Suprapubic skin (tissue), 4 donors: ENCODE measurements at places on chromosomes 1 and 21. TPM values are rescaled to one million over a fixed set of nuclear protein-coding genes. Genes with fewer than 3 reads are reported as not detected.

Gene HTR6
- not detected for total RNA-seq

Gene JAM2
- 2.3 TPM for total RNA-seq

Gene RNU1-2
- total RNA-seq: under 0.01 TPM

Gene DENND2C
- total RNA-seq: 33.6 TPM

Gene BMP8B
- total RNA-seq: 2.0 TPM

Gene TMIGD3
- total RNA-seq: not detected

Gene A3GALT2
- total RNA-seq: not detected

Gene MRPS21
- 40.4 TPM for total RNA-seq

Gene ZNF593OS
- not detected for total RNA-seq

Gene FCAMR
- not detected for total RNA-seq

DNA sequence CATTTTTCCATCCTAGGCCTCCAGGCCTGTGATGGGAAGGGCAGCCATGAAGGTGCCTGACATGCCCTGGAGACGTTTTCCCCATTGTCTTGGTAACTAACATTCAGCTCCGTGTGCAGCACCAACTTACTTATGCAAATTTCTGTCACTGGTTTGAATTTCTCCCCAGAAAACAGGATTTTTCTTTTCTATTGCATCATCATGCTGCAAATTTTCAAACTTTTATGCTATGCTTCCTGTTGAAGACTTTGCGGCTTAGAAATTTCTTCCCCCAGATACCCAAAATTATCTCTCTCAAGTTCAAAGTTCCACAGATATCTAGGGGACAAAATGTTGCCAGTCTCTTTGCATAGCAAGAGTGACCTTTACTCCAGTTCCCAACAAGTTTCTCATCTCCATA is 25.2 kb upstream of the SELE start:
- DNase-seq: no peak

DNA sequence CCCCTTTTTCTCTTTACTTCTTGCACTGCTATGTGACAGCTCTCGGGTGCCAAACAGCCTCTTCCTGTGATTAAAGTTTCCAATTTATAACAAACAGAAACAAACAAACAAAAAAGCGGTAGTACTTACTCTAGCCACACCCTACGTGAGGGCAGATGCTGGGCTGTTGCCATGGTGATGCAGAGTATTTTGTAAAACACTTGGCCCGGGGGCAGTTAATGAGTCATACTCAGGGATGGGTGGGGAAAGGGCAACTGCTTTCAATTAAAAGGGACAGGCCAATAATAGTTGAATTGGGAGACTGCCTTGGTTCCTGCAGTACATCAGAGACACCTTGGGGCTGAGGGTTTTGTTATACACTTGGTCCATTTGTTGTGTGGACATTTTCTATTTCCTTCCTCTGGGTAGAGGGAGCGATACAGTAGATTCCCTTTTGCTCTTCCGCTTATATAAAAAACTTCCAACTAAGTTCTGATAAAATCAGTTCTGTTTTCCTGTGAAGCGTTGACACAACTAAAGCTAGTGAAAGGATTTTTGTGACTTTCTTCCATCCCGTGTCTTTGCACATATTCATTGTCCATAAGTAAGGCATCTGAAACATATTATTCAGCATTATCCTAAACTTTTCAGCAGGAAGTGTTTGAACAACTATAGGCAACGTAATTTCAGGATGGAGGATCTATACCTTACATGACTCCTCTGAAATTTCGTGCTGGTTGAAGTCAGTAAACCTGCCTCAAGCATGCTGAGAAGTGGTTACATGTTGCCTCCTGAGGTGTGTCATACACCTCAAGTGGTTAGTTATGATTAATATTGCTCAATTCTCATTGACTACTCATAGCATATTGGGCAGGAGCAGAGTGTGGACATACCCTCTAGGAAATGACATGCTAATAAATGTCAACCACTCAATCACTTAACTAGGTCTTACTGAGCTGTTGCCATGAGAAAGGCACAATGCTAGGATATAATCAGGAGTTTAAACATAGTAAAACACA is 36.7 kb upstream of the THEM4 start:
- peak; percentile 96 for DNase-seq

- DNase-seq: peak; percentile 87
These were observed 130.5 kb downstream of the TOMM20 start for GRCh38 chr1:234997896-234998741.

- no peak for DNase-seq
These were observed 29.8 kb downstream of the ANKRD13C start for GRCh38 chr1:70324683-70325082.

- DNase-seq: no peak
These were observed 24.1 kb downstream of the PIGM start for GRCh38 chr1:160007577-160008200.

DNA sequence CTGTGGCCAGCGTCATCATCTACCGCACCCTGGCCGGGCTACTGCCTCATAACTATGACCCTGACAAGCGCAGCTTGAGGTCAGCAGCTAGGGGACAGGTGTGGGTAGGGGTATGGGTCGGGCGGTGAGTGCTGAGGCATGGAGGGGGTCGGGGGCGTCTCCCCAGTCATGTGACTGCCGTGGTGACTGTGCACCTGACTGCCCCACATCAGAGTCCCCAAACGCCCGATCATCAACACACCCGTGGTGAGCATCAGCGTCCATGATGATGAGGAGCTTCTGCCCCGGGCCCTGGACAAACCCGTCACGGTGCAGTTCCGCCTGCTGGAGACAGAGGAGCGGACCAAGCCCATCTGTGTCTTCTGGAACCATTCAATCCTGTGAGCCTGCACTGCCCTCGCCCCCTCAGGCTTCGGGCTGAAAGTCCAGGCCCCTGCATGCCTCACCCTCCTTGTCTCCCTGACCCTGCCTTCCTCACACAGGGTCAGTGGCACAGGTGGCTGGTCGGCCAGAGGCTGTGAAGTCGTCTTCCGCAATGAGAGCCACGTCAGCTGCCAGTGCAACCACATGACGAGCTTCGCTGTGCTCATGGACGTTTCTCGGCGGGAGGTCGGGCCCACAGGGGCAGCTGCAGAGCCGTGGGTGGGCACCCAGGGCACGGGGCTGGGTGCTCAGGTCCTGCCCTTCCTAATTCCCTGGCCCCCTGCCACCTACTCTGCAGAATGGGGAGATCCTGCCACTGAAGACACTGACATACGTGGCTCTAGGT is 13.5 kb downstream of the PSRC1 start:
- DNase-seq: peak; percentile 72

- no peak for DNase-seq
These were observed 225.8 kb upstream of the PROX1 start for GRCh38 chr1:213761845-213762407.

DNA sequence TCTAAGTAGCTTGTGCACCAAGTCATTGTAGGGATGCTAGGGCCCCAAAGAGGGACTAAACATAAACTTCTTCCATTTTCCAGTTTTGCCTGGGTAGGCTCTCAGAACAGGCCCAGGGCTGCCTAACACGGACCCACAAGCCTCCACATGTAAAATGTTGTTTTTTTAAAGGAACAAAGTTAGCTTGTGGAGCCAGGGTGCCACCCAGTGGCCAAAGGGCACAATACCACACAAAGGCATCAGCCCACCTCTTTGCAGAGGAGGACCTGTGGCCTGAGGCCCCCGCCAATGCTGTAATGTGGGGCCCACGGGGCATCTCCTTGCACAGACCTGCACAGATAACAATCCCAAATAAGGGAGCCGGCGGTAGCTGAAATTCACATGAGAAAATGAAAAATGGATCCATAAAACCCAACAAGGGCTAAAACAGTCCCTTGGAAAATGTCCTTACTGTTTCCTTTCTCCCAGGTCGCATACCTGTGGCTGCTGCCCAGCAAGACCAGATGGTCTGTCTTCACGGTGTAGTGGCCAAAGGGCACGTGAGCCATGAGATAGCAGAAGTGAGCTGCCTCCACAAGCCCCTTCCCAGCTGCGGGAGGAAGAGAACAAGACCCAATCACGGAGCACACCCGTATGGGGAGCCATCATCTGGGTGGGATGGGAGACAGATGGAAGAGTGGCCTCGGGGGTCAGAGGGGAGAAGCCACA is 23.8 kb downstream of the SEC16B start:
- DNase-seq: no peak

GRCh38 chr1:225763716-225764548 is 13.7 kb upstream of the SRP9 start:
- peak; percentile 54 for DNase-seq

- no peak for DNase-seq
These were observed 79.6 kb downstream of the MAP3K21 start for GRCh38 chr1:233406994-233407631.

DNA sequence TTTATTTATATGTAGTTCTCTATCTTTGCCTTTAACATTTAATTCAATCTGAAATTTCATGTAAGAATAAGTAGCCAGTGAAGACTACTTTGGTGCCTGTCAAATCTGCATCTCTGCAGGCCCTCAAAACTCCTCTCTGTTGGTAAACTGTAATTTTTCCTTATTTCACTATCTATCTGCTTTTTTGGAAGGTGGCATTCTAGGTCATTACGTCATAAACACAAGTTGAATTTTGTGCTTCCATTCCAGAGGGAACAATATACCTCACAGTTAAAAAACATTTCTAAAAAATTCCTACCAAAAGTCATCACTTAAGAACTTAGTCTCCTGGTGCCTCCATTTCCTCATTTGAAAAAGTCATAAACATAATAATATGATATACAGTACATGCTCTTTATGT is 176.0 kb downstream of the GABPA start:
- no peak for DNase-seq

- no peak for DNase-seq
These were observed 170.1 kb downstream of the TRIM33 start for GRCh38 chr1:114340892-114341291.

GRCh38 chr1:209086486-209087192 is 496.9 kb upstream of the CAMK1G start:
- DNase-seq: no peak

DNA sequence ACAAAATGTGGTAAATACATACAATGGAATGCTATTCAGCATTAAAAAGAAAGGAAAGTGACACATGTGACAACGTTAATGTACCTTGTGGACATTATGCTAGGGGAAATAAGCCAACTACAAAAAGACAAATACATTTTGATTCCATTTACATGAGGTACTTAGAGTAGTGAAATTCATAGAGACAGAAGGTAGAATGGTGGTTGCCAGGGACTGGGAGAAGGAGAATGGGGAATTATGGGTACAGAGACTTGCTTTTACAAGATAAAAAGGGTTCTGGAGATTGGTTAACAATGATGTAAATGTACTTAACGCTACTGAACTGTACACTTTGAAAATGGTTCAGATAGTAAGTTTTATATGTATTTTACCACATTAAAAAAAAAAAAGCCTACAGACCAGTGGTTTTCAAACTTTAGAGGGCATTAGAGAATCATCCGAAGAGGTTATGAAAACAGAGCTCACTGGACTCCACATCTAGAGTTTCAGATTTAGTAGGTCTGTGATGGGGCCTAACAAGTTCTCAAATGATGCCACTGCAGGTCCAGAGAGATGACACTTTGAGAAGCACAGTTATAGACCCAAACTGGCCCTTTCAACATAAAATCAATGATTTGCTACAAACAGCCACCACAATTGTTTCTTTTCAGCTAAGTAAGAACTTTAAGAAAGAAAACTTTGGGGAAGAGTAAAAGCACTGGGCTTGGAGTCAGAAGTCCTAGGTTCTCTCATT is 9.6 kb upstream of the ADCY10 start:
- DNase-seq: no peak
